ENCODE measurements at places on chromosomes 7 and 10. TPM values are rescaled to one million over a fixed set of nuclear protein-coding genes. Genes with fewer than 3 reads are reported as not detected.

Gene CHST15
- total RNA-seq: 31.0 TPM

Gene SCART1
- 7.3 TPM for total RNA-seq

DNA sequence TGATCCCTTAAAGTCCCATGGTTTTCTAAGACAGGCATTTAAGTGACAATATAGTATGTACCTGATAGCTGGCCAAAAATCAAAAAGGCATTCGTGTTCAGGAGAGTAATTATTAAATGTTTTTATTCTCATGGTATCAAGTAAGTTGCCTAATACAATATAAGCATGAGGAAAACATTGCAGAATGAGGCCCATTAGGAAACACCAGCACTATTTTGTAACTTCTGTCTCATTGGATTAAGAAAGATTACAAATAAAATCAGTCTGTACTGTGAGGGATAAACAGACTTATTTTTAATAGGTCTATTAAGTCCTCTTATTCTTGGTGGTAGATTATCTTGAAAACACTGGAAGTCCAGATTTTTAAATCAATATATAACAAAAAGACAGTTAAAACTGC is 110.1 kb downstream of the SNX13 start:
- no peak for DNase-seq

GRCh38 chr10:117275121-117275520 is 34.2 kb downstream of the SLC18A2 start:
- no peak for DNase-seq

DNA sequence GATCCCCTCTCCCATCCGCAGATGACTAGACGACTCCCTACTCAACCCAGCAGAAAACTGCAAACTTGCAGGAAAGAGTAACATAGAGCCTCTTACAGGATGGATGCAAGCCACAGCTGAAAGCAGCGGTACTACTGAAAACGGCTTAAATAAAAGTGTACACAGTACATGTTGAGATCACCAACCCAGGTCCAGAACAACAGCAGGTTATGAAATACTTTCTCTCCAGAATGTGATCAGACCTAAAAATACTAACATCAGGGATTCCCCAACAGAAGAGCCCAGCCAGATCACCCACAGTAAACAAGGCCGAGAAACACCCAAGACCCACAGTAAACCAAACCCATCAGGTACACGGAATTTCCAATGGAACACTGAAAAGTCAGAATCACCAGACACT is 13.2 kb downstream of the ATE1 start:
- DNase-seq: no peak

DNA sequence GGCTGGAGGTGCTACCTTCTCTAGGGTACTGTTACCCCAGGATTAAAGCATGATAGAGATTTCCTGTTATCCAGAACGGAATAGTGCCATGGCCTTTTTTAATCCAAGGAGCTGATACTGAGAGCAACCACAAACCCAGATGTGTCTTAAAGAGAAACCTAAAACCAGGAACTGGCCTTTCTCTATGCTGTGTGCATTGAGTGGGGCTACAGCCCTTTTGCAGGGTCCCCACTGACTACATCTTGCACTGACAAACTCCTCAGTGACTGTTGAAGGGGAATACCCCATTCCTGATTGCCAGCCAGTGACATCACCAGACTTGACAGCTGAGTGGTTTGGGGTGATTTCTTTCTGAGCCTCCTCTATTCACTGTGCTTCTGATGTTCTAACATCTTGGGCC is 81.9 kb upstream of the CAPZA2 start:
- no peak for DNase-seq

GRCh38 chr7:3649678-3650440 is 348.8 kb downstream of the SDK1 start:
- no peak for DNase-seq

- no peak for DNase-seq
Measured at GRCh38 chr7:35987016-35987415, 166.0 kb upstream of the EEPD1 start.

- no peak for DNase-seq
Measured at GRCh38 chr10:77244746-77245145, 392.9 kb downstream of the KCNMA1 start.

DNA sequence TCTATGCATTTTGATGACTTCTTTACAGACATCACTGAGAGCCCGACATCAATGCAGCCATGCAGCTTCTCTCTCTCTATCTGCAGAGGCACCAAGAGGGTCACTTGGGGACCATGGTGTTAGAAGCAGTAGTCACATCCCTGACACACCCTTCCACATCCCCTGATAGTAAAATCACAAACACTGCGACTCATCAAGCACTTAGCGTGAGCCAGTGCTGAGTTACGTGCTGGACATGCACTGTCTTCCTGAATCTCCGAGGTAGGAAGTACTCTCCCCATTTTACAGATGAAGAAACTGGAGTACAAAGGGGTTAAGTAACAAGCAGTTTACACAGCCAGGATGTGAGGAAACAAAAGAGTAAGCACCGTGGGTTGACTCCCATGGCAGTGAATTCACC is 109.2 kb downstream of the OSBPL3 start:
- no peak for DNase-seq

GRCh38 chr7:155667241-155667829 is 22.9 kb downstream of the RBM33 start:
- DNase-seq: no peak

DNA sequence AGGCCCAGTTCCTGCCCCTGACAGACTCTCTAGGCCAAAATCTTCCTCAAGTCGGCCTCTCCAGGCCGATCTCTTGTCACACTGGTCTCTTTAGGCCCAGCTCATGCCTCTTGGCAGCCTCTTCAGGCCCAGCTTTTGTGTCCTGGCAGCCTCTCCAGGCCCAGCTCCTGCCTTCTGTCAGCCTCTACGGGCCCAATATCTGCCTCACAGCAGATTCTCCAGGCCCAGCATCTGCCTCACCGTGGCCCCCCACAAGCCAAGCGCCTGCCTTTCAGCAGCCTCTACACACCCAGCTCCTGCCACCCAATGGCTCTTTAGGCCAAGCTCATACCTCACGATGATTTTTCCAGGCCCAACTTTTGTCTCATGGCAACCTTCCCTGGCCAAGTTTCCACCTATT is 33.0 kb upstream of the VKORC1L1 start:
- no peak for DNase-seq

DNA sequence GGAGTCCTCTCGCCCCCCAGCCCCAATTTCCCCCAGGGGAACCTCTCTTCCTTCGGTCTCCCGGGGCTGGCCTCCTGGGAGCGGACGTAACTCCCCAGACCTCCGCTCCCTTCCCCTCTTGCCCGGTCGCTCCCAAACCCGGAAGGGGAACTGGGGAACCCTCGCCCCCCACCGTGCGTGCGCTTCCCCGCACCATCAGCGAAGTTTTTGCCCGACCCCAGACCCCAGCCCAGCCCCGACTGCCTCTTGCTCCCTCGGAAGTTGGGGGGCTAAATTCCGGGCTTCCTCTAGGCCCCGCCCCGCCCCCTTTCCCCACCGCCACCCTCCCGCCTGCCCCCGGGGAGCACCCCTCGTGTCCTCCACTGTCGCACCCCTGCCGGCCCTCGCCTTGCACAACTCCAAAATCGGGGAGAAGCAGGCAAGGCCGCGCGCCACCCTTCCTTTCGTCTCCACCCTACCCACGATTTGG is 436 bp downstream of the GNB2 start:
- DNase-seq: no peak
